ENCODE measurements at places on chromosomes 7 and 10. TPM values are rescaled to one million over a fixed set of nuclear protein-coding genes. Genes with fewer than 3 reads are reported as not detected.

The CFAP46 gene
- total RNA-seq = not detected

GRCh38 chr7:136897676-136898075 lies 29.2 kb downstream of the CHRM2 start:
- no peak for DNase-seq

The HHEX gene
- 0.23 TPM for total RNA-seq

The CABCOCO1 gene
- not detected for total RNA-seq

DNA sequence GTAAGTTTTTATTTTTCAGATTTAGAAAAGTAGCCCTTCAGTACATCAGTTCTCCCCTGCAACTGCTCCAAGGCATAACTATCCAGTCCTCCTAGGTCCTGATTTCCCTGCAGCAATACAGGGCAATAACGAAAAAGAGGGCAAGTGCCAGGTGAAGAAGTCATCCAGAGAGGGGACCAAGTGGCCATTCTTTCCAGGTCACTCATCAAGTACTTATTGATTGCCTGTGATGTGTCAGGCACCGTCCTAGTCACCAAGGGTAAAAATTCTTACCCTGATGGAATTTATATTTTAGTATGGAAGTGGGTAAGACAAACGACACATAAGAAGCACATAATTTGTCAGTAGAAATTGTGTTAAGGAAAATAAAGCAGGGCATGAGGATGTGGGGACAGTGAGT lies 67.1 kb upstream of the GSDME start:
- no peak for DNase-seq

GRCh38 chr7:88927-89231 lies 103.5 kb upstream of the FAM20C start:
- DNase-seq = no peak

GRCh38 chr10:78755877-78756455 lies 312.8 kb upstream of the ZMIZ1 start:
- DNase-seq = no peak

The ABCB8 gene
- 52.4 TPM for total RNA-seq

The C10orf95 gene
- not detected for total RNA-seq
